NCI-H460 (cell line): ENCODE measurements at places on chromosomes 5 and 9. TPM values are rescaled to one million over a fixed set of nuclear protein-coding genes. Genes with fewer than 3 reads are reported as not detected.

DNA sequence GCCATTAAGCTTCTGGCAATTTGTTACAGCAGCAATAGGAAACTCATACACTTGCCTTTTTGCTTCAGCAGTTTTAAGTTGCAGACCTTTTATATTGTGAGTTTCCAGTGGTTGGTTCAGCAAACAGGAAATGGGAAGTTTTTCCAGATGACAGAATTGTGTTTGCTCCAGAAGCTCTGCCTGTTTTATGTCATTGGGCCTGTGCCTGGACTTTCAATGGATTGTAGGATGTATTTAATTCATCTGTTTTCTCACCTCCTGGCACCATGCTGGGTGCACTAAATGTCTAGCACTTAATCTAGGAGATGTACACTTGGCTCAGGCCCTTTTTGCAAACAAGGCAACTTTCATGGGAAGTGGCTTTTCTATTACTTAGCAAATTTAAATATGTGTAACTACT, 100.4 kb upstream of the CLINT1 start:
- no peak for DNase-seq

The BASP1 gene
- total RNA-seq = 162 and 205 TPM in 2 replicates

DNA sequence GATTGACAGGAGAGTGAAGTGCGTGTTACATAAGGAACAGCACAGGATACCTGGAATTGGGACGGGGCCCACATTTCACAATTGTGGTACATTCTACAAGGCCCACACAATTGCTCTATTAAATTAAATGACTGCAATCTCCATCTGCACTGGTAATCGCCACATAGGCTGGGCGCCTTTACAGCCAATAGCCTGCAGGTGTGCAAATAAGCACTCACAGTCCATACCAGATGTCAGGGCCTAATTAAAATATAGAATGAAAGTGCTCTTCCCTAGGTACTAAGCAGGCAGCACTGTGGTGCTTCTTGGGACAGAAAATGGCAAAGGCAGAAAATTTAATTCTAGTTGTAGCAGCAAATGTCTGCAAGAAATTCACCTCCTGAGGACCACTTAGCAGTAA, 82.7 kb downstream of the ATP10B start:
- no peak for DNase-seq

DNA sequence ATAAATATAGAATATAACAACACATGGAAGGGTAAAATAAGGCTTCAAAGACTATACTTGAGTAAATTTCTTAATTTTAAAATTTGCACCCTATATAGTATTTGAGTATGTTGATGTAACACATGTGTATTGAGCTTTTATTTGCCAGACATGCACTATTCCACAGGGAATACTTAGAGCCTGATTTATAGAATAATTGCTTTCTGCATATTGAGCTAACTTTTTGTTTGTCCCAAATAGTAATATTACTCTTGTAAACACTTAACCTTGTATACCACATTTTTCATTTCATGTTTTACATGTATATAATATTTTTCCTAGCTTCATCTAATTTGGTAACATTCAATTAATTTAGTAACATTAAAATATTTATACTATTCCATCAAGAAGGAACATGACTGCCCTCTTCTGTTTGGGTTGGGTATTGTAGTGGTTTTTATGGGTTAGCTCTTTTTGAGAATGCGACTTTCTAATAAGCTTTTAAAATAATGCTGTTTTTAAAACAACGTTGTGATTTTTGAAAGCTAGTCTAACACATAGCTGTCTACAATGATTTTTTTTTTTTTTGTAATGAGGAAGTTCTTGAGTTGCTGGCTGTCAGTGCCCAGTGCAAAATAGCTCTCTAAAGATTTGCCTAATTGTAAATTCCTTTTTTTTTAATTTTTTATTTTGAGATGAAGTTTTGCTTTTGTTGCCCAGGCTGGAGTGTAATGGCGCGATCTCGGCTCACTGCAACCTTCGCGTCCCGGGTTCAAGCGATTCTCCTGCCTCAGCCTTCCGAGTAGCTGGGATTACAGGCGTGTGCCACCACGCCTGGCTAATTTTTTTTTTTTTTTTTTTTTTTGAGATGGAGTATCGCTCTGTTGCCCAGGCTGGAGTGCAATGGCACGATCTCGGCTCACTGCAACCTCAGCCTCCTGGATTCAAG, 4.8 kb downstream of the SUB1 start:
- DNase-seq = peak; percentile 61

The TGFBI gene
- 1,239 and 1,373 TPM in 2 replicates for total RNA-seq

DNA sequence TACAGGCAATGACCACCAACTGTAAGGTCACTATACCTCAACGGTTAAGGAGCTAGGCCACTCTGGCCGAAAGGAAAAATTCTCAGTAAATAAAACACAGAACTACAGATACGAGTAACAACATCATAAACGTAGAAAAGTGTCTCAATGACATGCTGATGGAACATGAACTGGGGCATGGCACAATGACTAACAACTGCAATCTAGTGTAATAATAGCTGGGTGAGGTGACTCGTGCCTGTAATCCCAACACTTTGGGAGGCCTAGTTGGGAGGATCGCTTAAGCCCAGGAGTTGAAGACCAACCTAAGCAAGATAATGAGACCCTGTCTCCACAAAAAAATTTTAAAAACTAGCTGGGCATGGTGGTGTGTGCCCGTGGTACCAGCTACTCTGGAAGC, 9.8 kb upstream of the RAPGEF6 start:
- DNase-seq = peak; percentile 22

DNA sequence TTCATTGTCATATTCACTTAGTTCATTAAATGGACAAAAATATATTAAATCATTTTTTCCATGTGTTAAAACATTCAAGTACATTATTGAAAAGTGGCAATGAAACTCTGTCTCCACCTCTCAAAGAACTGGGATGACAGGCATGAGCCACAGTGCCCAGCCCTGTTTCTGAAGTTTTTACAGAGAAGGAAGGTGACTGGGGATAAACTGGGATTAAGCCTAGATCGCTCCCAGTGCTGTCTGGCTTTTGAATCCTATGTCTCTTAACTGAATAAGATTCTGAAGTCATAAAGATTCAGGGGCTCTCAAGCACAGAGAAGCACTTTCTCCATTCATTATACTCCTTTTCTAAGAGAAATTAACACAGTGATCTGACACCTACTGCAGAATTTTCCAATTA, 88.3 kb downstream of the SLC38A9 start:
- no peak for DNase-seq

The KCTD16 gene
- 2.0 and 2.8 TPM in 2 replicates for total RNA-seq

DNA sequence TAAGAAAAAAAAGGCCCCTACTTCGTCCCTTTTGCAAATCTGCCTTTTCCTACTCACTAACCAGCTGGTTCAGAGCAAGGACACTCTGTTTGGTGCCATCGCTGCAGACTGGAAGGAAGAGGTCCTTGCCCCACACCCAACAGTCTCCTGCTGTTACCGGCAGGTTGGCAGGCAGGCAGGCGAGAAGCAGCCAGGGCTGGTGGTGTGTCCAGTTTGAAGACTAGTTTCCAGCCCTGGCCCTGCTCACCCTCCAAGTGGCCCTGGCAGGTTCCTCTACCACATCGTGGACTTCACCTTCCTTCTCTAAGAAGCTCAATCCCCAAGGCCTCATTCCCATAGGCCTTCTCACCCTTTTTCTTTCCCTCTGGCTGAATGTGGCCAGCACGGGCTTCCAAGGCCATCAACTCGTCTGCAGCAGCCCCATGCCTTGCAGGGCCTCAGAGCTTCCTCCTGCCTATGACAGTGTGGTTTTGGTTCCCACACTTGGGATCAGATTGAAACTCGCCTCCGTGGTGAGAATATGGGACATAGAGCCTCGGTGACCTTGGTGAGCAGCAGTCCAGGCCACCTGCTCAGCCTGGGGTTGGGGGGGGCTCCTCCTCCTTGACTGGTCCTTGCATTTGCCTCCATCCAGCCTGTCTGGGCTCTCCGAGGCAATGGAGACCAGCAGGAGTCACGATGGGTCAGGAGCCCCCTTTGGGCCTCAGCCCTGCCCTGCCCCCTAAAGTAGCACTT, 22.9 kb downstream of the TGFBI start:
- no peak for DNase-seq

The CLIC3 gene
- total RNA-seq = 0.17 TPM in 1 of 2 replicates, not detected in the other

DNA sequence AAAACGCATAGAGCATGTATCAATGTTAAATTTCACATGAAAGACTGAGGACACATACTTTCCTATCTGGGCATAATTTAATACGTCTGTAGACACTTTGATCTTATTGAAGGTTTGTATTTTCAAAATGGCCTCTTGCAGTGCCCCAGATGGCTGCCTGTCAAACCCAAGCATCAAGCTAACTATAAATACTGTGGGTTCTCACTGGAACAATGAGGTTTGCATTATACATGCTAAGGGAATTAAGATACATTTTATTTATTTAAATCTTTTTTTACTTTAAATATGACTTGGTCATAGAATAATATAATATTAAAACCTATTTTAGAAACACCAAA, 702.9 kb upstream of the GRAMD2B start:
- no peak for DNase-seq

- DNase-seq = no peak
Observed at GRCh38 chr9:6239694-6240093, 24.1 kb downstream of the IL33 start.

DNA sequence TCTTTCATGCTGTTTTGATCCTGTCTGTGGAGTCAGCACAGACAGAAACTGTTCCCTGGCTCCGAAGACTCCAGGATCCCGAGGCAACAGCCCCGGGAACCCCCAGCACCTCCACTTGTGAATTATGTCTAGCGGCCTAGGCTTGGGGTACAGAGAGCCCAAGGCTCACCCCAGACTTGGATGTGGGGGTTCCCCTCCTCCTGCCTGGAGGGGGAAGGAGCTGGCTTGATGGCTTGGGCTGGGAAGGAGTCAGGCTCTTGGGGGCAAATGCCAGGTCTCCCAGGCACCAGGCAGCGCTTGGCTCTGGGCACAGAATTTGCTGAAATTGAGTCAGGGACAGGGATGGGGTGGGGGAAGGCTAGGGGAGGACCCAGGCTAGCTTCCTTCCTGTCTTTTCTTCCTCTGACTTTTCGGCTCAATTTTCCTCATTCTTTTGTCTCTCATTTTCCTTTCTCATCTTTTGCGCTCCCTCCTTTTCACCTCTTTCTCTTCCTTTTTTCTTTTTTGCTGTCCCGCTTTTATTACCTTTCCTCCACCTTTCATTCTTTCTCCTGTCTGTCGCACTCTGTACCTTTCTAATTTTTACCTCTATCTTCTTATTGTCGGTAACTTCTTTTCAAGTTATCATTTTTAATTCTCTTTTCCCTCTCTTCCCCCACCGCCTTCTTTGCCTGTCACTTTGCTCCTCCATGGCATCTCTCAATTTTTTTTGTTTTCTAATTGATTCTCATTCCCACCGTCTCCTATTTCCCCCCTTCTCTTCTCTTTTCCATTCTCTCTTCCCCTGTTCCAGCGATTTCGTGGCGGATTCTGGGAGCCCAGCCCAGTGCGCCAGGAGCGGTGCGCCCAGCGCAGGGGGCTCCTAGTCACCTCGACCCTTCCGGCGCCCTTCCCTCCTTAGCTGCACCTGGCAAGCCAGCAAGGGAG, 10.5 kb downstream of the MSX2 start:
- DNase-seq = no peak

The NIPAL4 gene
- 0.23 and 0.32 TPM in 2 replicates for total RNA-seq
